ENCODE measurements at places on chromosomes 1 and 21.
A peak's percentile ranks its signal among the peaks of the same experiment; 100 is the strongest.

- no peak for DNase-seq
Observed at GRCh38 chr1:193211539-193211938, 25.1 kb upstream of the B3GALT2 start.

GRCh38 chr1:4768553-4768952 lies 114.1 kb downstream of the AJAP1 start:
- no peak for DNase-seq

DNA sequence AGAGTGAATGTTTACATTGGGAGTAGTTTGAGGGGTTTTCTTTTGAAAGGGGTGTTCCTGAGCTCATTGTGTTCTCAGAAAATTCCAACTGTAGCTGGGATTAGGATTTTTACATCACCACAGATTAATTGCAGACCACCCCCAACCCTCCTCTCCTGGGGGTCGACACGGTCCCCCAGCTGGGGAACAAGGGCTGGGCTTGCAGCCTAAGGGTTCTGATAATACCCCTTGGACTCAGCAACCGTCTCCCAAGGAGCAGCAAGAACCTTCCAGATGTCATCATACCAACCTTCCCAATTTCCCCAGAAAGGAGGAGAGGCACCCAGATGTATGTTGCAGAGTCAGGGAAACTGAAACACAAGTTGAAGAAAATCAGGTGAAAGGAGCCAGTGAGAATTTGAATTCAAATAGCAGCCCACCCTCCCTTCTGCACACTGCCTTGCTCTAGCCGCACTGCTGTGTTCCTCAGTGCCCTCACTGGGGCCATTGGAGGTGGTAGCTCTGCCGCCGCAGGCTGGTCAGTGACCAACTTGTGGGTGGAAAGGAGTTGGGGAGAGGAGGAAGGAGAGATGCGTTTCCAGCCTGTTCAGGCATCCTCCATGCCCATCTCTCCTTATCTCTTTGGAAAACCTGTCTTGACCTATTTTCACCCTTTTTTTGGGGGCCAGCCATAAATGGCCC lies 14.7 kb upstream of the IGFN1 start:
- DNase-seq = no peak

DNA sequence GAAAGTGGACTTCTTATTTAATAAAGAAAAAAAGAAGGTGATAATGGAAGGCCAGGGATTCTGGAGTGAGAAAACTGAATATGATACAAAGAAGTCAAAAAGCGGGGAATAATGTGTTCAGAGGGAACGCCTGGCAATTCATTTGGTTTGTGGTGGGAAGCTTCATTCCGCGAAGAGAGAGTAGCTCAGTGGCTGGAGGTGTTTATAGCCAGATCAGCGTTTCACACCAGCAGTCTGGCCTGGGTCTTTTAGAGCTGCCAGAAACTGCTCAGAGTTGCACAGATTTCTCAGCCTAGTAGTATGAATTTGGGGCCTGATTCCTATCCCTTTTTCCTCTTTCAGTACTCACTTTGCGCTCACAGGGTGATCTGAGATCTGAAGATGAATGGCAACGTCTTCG lies 67.8 kb upstream of the IPO9 start:
- no peak for DNase-seq

DNA sequence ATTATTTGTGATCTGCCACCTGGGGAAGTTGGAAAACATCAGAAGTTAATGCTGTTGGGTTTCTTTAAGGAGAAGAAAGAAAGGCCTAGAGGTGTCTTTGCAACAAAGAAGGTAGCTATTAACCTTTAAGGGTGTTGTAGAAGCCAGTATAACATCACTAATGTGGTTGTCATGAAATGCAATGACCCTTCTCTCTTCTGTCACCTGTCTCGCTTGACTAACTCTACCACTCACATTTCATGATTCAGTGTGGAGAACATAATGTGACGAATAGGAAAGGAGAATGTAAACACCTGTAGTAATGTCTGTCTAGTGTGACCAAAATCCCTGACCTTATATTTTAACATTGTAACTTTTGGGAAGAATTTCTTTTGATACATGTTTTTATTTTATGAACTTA lies 211.7 kb upstream of the UBE2U start:
- peak; percentile 99 for DNase-seq

- DNase-seq = no peak
Observed at GRCh38 chr1:27116232-27116631, 38.7 kb downstream of the SLC9A1 start.

Data from NCI-H2029 treated with DMSO at 0.1 percent for 48 hours (cell line).